NCI-H510A (cell line): ENCODE measurements at places on chromosomes 5 and 9.

GRCh38 chr9:91023741-91024140, 222.1 kb downstream of the SYK start:
- DNase-seq, result no peak

GRCh38 chr9:128927731-128928411, 7.1 kb downstream of the PHYHD1 start:
- no peak for DNase-seq

- no peak for DNase-seq
Observed at GRCh38 chr5:69007726-69008368, 86.0 kb upstream of the SLC30A5 start.

DNA sequence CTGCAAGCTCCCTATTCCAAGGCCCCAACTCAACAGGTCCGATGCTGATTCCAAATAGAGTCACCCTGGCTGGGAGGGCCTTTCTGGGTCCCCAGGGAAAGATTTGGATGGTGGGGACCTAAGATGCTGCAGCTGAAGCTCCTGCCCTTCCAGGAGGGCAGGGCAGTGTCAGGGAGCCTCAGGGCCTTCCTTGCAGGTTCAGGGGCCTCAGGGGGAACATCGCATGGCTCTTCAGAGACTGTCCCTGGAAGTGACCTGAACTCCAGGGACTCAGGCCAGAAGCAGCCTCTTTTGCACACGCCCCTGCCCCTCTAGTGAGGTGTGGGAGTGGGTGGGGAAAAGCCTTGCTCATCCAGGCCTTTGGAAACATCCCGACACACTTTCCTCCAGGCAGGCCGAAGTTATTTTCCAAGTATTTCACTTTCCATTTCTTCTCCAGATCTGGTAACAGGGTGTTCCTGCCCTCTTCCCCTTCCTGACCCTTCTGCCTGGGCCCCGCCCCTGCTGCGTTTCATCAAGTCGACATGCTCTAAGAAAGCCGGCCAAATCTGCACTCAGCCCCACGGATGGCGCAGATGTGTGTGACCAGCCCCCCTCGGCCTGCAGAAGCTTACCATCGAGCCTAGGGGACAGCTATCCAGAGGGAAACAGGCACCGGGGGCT, 159.5 kb downstream of the FGF18 start:
- no peak for DNase-seq

GRCh38 chr5:66840511-66841013, 244.4 kb downstream of the MAST4 start:
- no peak for DNase-seq

DNA sequence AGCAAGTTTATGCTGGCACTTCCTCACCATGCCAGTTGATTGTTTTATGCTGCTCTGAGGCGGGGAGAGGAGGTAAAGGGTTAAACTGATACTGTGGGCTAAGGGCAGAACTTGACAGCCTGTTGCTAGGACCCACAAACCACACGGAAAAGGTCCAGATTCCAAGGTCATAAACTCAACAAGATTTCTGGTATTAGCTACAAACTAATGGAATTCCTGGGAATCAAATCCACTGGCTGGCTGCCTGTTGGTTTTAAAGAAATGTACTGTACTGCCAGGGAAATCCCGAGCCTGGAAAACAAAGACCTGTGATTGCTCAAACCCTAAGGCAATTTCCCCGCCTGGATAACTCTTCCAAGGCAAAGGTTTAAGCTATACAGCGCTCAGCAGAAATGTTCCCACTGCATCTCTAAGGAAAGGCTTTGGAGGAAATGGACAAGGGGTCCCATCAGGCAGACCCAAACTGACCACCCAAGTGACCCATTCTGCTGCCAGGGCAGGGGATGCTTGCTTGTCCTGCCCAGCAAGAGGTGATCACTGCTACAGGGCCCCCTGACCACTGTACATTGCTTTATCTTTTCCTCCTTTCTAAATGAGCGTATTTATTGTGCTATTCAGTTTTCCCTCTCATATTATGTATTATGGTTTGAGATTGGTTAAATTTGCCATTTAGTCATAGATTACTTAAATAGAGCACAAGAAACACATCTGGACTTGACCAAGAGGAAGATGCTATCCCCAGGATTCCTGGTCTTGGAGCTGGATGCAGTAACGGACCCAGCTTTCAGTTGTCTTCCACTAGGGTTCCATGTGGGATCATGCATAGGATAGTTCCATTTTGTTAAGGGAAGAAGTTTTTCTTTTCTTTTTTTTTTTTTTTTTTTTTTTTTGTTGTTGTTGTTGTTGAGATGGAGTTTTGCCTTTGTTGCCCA, 124.3 kb downstream of the SUSD1 start:
- DNase-seq, result no peak

DNA sequence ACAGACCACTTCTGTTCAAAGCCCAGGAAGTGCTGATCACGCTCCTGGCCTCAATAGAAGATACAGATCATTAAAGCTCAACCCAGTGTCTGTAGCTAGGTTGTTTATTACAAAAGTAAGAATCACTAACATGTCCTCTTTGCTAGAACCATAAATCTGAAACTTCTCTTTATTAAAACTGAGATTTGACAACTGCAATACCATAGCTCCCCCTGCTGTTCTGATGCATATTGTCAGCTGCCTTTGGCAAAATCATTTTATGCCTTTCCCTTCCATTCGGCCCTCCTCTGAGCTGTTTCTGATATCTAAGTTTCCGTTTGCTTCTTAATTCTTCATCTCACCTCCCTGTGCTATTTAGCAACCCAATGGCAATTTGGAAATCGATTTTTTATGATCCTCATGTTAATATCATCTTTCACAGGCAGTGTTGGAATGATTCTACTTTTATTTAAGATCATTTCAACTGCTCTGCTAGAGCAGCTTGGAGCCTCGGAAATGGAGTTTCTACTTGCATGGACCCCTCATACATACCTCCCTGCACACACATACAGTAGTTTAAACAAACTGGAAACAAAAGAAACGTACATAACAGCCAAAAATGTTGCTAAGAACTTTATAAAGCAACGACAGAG, 998.8 kb downstream of the MAT2B start:
- DNase-seq, result no peak

GRCh38 chr9:123933440-123934212, 3.7 kb upstream of the DENND1A start:
- DNase-seq, result no peak

DNA sequence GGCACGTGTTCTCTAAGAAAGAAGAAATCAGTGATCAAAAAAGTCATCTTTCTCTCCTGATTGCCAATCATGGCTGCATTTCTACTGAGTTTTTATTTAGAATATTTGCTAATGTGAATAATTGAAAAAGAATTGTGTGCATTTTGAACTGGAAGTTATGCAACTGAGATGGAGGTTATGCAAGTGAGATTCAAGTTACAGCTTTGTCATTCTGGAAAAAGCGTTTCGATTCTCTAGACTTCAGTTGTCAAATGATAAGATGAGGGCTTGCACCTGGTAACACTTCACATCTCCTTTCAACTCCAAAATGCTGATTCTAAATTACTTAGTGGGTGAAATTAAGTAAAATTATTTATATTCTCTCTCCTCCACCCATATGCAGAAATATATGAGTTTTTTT, 36.4 kb downstream of the C6 start:
- DNase-seq, result no peak

DNA sequence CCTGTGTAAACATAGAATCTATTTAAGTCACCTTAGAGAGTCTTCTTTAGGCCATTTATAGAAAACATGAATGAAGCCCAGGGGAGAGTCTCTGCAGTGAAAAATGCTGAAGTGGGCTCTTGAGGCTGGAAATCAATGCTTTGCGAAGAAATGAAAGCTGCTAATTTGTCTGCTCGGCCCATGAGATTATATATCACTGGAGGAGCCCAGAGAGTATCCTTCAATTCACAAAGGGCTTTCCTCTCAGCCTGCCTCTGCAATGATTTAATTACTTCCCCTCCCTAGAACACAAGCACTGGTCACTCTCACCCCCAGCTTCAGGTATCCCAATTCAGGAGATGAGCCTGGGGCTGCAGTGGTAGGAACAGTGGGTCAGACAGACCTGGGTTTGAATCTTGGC, 8.2 kb upstream of the DRD1 start:
- DNase-seq, result no peak

DNA sequence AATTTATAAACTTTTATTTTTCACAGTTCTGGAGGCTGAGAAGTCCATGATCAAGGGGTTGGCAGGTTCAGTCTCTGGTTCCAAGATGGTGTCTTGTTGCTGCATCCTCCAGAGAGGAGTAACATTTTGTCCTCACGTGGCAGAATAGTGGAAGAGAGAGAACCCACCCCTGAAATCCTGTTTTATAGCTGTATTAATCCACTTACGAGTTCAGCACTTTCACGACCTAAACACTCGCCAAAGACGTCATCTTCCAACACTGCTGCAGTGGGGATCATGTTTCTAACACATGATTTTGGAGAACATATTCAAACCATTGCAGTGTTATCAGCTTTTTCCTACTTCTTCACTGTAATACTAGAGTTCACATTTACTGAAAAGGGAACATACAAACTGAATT, 233.0 kb upstream of the ATP10B start:
- no peak for DNase-seq

DNA sequence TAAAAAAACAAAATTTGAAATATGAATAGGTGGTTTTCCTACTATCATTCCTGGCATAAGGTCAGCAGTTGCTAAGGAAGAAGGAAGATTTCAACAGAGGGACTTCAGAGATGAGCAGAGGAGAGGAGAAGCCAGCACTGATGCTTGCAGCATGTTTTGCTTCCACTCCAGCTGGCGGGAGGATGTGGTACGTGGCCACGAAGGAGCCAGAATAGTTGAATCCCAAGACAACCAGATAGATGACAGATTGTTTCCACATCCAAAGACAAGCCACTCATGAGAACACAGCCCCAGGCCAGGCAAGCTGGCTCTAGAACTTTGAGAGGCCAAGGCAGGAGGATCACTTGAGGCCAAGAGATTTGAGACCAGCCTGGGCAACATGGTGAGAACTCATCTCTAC, 15.1 kb downstream of the TIMD4 start:
- DNase-seq, result no peak

- DNase-seq, result no peak
Observed at GRCh38 chr9:12640016-12640587, 53.1 kb upstream of the TYRP1 start.

- DNase-seq, result no peak
Observed at GRCh38 chr9:121686930-121687541, 35.6 kb downstream of the DAB2IP start.

DNA sequence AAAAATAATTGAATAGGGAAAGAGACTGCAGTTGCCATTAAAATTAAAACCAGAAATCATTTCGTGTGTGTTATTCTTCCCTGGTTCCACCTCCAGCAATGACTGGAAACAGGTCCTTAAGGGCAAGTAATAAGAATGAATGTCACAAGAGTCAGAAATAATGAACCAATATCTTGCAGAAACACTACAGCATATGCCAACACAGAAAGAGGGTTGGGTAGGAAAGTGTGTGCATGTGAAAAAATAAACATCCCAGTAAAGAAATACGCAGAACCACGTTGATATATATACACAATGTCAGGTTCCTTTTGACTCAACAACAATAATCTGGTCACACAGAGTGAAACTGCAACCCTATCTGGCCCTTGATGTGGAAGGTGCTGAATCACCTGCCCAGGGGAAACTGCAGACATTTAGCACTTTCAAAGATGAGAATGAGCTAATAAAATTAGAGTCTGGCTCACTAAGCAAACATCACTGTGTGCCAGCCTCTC, 15.0 kb downstream of the HMHB1 start:
- peak; percentile 53 for DNase-seq

- no peak for DNase-seq
Observed at GRCh38 chr9:99154356-99154755, 49.4 kb downstream of the TGFBR1 start.

- DNase-seq, result no peak
Observed at GRCh38 chr9:117453737-117454136, 38.9 kb upstream of the ASTN2 start.

GRCh38 chr9:95857896-95858295, 17.6 kb upstream of the ERCC6L2 start:
- no peak for DNase-seq

DNA sequence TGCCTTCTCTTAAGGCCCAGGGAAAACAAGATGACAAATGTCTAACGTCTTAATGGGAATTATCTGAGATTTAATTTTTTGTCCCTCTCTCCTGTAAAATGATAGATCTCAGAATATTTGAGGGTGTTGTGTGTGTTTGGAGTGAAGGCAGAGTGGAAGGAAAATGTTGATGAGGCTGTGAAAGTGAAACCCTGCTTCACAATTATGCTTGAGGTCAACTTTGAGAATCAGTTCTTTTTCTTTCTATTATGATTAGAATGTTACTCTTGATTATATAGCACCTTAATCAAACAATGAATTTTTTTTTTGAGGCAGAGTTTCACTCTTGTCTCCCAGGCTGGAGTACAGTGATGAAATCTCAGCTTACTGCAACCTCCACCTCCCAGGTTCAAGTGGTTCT, 5.5 kb upstream of the LOX start:
- no peak for DNase-seq

DNA sequence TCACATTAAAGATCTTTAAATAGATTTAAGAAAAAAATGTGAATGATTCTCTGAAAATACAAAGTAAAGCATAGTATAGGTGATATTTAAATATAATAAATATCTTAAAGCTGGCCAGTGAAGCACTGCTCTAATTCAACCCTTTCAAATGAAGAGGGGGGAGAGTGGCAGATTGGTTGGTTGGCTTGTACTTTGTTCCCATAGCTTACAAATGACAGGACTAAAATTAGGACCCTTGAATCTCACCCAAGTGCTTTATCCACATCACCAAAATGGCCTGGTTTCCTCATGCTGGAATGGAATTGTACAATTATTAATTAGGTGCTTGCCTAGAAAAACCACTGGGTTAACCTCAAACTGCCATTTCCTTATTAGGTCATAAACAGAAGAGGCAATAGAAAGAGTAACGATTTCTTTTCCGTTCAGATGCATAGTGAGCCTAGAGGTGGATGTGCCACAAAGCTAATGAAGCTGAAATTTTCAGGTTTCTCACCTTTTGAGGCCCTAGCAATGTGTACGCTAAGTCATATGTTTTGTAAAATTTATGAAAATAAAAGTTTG, 354.5 kb upstream of the CDH6 start:
- DNase-seq, result no peak

- DNase-seq, result no peak
Observed at GRCh38 chr9:116899337-116900006, 212.4 kb downstream of the TRIM32 start.

- DNase-seq, result no peak
Observed at GRCh38 chr5:17182981-17183380, 34.5 kb upstream of the BASP1 start.

DNA sequence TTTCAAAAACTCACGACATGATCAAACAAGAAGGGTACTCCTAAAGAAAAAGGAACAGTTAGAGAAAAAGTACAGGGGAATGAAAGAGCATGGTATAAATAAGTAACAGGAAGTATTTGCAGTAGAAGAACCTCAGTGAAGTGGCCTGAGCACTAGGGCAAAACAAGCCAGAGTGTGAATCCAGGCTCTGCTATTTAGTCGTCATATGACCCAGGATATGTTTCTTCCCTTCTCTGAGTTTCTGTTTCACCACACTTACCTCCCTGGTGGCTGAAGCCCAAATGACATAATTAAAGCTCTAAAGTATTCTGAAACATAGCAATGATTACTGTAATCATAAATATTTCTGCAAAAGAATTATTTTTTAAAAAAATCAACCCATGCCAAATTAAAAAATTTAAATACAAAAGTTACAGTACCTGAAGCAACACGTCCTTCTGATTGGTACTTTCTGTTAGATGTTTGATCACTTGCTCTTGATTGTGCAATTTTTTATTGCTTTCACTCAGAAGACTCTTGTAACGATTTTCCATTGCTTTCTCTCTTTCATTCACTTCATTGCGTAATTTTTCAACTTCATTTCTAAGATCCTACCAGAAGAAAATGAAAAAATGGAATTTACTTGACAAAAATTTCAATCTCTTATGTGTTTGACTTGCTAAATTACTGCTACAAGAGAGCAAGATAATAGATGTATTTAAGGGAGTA, 88.9 kb downstream of the CDK5RAP2 start:
- no peak for DNase-seq
